ENCODE measurements at places on chromosomes 12 and 14.
A peak's percentile ranks its signal among the peaks of the same experiment; 100 is the strongest.

- no peak for DNase-seq
Measured at GRCh38 chr14:41605550-41606281, 960 bp upstream of the LRFN5 start.

- DNase-seq: no peak
Measured at GRCh38 chr12:71828813-71829212, 10.7 kb upstream of the TBC1D15 start.

DNA sequence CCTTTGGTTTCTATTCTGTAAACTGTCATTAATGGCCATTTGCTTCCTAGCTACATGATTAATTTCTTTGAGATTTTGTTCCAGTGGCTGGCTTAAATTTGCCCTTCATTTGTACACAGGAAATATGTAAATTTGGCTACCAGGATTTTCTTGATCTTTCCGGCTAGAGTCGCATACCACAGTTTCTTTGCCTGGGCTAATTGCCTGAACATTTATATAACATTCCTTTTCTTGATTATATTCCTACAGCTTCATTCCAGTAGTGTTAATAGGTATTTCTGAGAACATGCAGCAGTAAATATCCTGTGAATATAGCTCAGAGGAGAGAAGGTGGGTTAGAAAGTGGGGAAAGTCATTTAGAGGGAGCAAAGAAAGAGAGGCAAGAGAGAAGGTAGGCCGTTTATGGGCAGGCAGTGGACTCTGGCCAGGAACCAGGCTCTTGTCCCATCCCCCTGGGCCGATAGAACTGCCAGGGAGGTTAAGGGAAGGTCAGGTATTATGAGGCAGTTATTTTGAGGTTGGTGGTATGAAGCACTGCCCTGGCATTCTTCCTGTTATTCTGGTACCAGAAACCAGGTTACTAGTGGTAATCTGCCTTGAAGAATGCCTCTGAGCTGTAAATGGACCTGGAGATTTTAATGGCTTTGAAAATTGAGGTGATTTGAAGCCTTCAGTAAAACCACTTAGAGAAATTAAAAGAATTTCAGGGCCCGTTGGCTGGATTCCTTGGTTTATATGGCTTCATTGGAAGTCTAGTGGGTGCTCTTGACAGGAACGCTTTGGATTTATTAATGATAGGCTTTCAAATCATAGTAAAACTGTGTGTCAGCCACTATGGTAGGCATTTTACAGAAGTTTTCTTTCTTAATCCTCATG lies 4.4 kb downstream of the RNF10 start:
- no peak for DNase-seq

- DNase-seq: no peak
Measured at GRCh38 chr14:68696266-68696665, 96.6 kb downstream of the ZFP36L1 start.

DNA sequence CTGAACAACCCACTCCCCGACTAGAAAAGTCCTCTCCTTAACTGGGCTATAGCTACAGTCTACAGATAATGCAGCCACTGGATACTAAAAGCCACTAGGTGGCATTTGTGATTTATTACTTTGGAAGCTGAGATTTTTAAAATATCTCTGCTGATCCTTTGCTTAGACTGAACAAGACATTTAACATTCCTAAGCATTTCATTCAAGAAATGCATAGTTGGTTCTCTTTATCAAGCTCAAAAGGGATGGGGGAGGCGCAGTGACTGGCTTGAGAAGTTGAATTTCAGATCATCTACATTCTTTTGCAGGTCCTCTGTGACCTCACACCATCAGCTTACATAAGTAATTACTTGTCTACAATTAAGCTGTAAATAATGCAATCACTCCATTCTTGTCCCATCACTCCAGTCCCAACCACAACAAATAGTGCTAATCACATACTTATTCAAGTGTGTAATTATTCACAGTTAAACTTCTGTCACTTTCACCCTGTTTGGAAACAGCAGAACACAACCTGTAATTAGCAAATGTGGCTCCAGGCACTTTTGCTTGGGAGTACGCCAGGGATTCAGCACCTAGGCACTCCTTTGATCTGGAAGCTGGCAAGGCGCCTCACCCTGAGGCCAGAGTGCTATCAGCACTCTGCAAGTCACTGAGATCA lies 203.6 kb downstream of the NOVA1 start:
- DNase-seq: no peak

DNA sequence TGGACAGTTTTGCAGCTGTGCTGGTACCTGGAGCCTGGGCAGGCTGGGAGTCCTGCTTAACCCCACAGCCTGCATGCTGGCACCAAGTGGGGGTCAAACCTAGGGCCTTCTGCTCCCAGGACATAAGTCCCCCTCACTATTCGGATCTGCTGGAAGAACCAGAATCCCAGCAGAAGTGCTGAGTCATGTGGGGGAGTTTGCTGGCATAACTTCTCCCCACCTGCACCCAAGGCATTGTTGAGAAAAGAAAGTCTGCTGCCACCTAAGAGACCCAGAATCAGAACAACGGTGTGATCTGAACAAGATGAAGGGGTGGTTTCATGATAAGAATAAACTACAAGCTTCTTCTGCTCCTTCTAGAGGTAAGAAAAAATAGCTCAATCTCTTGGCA lies 102.7 kb downstream of the RBM19 start:
- DNase-seq: no peak

GRCh38 chr12:31363831-31364230 lies 37.9 kb upstream of the SINHCAF start:
- no peak for DNase-seq

- DNase-seq: no peak
Measured at GRCh38 chr12:57029457-57029856, 13.1 kb upstream of the TAC3 start.

- DNase-seq: no peak
Measured at GRCh38 chr14:36021591-36022320, 154.8 kb downstream of the PTCSC3 start.

GRCh38 chr12:25997201-25997963 lies 38.9 kb downstream of the RASSF8 start:
- no peak for DNase-seq

DNA sequence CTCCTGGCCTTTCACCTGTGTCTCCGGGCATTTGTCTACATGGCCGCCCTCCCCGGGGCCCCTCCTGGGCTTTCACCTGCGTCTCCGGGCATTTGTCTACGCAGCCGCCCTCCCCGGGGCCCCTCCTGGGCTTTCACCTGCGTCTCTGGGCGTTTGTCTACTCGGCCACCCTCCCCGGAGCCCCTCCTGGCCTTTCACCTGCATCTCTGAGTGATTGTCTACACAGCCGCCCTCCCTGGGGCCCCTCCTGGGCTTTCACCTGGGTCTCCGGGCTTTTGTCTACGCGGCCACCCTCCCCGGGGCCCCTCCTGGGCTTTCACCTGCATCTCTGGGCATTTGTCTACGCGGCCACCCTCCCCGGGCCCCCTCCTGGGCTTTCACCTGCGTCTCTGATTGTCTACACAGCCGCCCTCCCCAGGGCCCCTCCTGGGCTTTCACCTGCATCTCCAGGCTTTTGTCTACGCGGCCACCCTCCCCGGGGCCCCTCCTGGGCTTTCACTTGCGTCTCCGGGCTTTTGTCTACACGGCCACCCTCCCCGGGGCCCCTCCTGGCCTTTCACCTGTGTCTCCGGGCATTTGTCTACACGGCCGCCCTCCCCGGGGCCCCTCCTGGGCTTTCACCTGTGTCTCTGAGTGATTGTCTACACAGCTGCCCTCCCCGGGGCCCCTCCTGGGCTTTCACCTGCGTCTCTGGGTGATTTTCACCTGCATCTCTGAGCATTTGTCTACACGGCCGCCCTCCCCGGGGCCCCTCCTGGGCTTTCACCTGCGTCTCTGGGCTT lies 68.0 kb upstream of the GALNT9 start:
- DNase-seq: no peak

- no peak for DNase-seq
Measured at GRCh38 chr14:72633551-72633950, 260.4 kb downstream of the DPF3 start.

DNA sequence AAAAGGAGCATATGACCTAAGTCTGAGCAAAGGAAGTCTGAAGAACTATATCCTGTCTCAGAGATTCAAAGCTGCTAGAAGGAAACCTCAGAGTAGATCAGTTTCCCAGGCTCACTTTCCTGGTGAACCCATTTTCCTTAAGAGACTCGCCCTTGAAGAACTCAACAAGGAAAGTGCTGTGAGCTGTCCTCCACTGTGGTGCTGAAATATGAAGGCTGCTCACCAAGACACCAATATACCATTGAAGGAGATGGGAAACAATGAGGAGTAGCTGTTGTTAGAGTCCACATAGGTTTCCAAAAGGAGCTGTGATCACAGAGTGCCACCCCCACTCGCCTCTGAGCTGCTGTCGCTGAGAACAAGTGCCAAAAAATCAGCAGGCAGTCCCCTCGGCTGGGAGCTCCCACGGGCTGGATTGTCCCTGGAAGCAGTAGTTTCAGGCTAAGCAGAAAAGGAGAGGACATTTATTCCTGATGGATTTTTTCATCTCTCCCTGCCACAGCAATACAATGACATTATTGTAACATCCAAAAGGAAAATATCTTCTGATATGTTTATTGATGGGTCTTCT lies 282.1 kb downstream of the RPS29 start:
- no peak for DNase-seq

DNA sequence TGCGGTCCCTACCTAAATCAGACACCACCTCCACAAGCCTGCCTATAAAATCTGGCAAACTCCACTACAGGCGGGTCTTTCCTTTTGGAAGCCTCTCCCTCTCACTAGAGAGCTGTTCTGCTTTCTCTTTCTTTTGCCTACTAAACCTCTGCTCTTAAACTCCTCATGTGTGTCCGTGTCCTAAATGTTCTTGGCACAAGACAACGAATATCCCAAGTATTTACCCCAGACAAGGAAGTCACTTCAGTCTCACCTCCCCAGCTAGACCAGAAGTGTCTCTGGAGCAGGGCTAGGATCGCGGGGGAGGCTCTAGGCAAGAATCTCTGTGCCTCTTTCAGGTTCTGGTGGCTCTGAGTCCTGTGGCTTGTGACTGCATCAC lies 37.2 kb upstream of the FICD start:
- DNase-seq: no peak

GRCh38 chr14:64500088-64500487 lies 3.5 kb downstream of the ZBTB25 start:
- no peak for DNase-seq

- DNase-seq: no peak
Measured at GRCh38 chr14:100762089-100762515, 35.4 kb downstream of the DLK1 start.

GRCh38 chr12:57214398-57214781 lies 2.2 kb upstream of the NXPH4 start:
- DNase-seq: peak; percentile 75

- DNase-seq: no peak
Measured at GRCh38 chr12:123886931-123887582, 85.6 kb downstream of the CCDC92 start.

- DNase-seq: no peak
Measured at GRCh38 chr12:13980538-13981295, 685 bp downstream of the GRIN2B start.

- DNase-seq: peak; percentile 79
Measured at GRCh38 chr12:57240066-57240921, 10.7 kb downstream of the STAC3 start.

- DNase-seq: no peak
Measured at GRCh38 chr12:51437431-51437830, 12.8 kb downstream of the SLC4A8 start.

DNA sequence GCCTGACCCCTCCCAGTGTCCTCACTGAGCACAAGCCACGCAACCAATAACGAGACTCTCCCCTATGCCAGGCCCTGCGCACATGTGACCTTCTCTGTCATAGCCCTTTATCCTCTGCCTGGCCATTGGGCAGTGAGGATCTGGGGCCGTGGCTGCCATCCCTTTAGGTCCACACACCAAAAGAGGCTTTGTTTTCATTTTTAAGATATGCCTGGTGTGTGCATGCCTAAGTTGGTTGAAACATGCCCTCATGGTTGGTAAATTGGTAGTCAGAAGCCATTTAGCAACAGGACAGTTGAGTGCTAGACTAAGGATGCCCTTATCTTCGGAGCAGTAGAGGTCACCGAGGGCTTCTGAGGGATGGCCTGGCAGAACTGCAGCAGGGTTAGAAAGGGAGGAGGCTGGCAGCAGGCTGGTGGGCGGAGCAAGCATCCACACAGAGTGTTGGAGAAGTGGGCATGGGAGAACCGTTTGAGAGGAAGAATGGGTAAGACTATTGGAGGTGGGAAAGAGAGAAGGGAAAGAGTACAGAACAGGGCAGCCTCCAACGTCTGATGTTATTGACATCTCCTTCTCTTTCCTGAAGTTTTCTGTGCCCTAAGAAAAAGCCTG lies 75.1 kb downstream of the SLC24A4 start:
- DNase-seq: no peak

- no peak for DNase-seq
Measured at GRCh38 chr14:81272317-81272716, 51.6 kb upstream of the GTF2A1 start.

- no peak for DNase-seq
Measured at GRCh38 chr12:52353766-52354165, 13.5 kb downstream of the KRT85 start.

- no peak for DNase-seq
Measured at GRCh38 chr12:13099066-13099843, 4.2 kb downstream of the GSG1 start.

DNA sequence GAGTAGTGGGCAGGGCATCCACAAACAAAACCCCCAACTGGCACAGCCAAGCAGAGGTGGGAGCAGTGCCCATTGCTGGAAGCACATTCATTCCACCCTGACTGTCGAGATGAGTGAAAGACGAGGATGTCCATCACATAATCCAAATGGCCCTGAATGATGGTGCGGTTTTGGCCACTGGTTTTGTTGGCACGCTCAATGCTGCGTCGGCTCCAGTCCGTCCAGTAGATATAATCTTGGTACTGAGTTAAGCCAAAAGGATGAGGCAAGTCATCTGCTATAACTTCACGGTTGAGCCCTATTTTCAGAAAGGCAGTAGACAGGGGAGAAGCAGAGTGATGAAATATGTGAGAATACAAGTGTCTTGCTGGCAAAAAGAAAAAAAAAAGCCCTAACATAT lies 88.1 kb downstream of the BCL2L14 start:
- DNase-seq: no peak

DNA sequence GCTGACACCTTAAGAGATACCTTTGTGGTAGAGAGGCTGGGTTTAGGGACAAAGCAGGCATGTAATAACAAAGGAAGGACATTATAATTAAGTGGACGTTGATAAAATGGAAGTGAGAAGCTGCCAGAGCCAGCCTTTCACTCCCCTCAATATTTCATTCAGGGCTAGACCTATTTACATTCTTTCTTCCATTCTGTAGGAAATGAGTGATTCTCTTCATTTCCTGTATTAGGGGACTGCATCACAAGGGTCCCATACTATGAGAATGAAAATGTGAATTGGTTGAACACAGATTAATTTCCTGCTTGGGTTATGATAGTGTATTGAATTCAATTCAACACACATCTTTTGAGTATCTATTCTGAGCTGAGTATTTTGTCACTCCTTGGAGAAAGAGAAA lies 143.0 kb downstream of the OTOGL start:
- no peak for DNase-seq

GRCh38 chr12:104404781-104405180 lies 52.0 kb upstream of the CHST11 start:
- no peak for DNase-seq

DNA sequence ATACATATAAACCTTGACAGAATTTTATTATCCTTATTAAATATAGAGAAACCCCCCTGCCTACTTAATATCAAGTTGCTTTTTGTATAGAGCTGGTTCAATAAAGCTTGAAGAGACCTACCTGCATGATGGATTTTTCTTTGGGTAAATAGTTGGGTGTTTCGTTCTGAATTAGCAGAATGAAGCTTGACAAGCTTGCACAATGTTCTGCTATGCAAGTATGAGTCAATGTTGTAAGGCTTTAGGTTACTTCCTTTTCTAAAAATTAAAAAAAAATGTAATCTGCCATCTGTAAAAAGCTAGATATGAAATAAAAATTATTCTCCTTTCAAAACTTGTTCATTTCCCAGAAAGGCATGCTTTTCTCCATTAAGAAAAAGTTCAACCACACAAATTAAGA lies 1662.6 kb upstream of the SEL1L start:
- DNase-seq: no peak

Measured in stimulated activated CD4-positive, alpha-beta T cell treated with anti-CD3 and anti-CD28 coated beads, Interleukin-4, amount 100 ng/mL, for 24 hours (primary cell).